ENCODE measurements at places on chromosomes 7 and 10.

GRCh38 chr10:75287697-75288096, 51.9 kb upstream of the COMTD1 start:
- DNase-seq, result no peak

- DNase-seq, result no peak
Measured at GRCh38 chr7:129990403-129991192, 37.8 kb upstream of the UBE2H start.

GRCh38 chr10:26696786-26697162, 727 bp upstream of the PDSS1 start:
- DNase-seq, result no peak

DNA sequence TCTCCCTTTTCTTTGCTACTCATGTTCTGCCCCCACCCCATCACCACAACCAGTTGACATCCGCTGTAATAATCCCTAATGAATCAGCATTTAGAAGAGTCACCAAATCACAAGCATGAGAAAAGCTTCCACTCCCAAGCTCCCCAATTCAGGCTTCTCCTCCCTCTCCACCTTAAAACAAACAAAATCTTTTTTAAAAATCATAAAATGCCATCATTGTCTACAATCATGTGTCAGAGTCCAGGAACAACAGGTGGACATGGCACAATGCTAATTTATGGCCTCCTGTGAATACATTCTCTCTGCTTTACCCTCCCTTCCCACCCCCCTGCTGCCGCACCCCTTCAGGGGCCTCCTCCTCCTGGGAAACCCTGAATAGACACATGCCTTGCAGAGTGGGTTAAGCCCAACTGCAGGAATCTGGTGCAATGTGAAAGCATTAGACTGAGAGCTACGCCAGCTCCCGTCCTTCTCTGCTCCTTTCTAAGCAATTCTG, 3.7 kb downstream of the LRRC4 start:
- no peak for DNase-seq

DNA sequence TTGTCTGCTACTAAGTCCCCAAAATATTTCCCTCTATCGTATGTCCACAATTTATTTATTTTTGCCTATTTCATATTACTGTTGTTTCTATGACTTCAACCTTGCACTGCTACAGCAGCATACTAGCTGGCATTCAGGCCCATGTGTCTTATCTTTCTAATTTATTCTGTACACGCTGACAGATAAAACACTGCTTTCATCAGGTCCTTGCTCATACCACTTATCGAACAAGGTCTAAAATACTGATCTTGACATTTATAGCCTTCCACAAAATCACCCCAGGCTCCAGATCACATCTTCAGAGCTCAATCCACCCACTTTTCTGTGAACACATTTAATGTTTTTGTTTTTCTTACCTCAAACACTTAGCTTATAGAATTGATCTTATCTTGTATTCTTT, 374.6 kb downstream of the THSD7A start:
- no peak for DNase-seq

DNA sequence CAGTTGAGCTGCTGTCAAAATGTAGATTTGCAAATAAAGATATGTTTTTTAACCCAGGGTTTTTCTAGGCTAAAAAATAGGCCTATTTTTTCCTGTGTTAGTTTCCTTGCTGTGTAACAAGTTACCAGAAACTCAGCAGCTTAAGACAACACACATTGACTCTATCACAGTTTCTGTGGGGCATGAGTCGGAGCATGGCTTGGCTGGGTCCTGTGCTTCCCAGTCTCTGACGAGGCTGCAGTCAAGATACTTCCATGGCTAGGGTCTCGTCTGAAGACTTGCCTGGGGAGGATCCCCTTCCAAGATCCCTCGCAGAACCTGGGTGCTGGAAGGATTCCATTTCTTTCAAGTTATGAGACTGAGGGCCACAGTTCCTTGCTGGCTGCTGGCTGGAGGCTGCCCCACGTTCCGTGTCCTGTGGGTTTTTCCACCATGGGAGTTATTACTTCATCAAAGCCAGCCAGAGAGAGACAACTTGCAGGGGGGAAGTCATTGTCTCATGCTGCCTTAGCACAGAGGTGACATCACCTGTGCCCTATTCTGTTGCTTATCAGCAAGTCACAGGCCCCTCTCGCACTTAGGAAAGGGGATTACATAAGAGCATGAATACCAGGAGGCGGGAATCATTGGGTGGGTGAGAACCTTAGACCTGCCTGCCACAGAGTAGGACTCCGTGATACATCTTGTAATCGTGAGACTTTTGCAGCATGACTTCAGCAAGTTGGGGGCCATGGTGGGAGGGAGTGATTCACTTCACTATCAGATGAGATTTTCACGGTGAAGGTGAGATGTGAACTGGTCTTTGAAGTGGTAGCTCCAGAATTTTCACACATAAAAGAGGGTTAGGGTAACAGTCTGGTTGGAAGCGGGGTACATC, 77.9 kb downstream of the CCNY start:
- no peak for DNase-seq

DNA sequence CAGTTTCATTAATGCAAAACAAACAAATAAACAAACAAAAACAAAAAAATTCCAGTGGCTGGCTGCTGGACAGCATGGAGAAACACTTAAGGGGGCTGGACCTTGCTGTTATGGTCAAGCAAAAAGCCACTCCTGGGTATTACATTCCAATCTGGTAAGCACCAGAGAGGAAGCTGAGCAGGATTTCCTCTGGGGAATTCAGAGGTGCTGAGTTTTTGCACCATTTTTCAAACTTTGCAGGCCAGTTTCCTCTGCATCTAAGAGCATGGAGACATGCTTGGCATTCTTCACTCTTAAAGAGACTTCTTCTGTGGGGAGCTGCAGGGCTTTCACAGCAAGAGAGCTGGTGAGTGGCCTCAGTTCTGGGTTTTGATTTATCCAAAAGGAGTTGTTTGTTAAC, 84.5 kb downstream of the FZD1 start:
- no peak for DNase-seq

DNA sequence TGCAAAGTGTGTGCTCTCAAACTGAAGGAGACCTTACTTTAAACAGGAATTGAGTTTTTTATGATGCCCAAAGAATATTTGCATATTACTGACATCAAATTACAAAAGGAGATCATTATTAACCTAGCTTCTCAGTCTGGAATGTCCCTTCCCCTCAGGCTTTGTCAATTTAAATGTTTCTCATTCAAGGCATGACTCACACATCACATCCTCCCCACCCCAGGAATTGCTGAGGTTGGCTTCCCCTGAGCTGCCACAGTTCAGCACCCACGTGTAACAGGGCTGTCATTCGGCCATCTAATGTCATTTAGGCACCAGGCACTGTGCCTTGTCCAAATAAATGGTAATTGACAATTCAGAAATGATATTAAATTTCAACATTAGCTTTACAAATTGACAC, 305.9 kb upstream of the MGMT start:
- DNase-seq, result no peak

- no peak for DNase-seq
Measured at GRCh38 chr7:76057813-76058145, 9.9 kb downstream of the MDH2 start.

- DNase-seq, result no peak
Measured at GRCh38 chr10:35246770-35247343, 89.5 kb upstream of the CCNY start.

GRCh38 chr10:61271127-61271780, 181.9 kb downstream of the TMEM26 start:
- no peak for DNase-seq

- no peak for DNase-seq
Measured at GRCh38 chr10:15188603-15189002, 20.1 kb upstream of the NMT2 start.

GRCh38 chr10:95254629-95255028, 36.2 kb downstream of the PDLIM1 start:
- no peak for DNase-seq

- DNase-seq, result no peak
Measured at GRCh38 chr10:102773320-102773719, 29.6 kb downstream of the WBP1L start.

All from stimulated activated CD8-positive, alpha-beta memory T cell treated with anti-CD3 and anti-CD28 coated beads, Interleukin-15, amount 100 ng/mL, for 4 hours (primary cell).